ENCODE measurements at places on chromosomes 11 and 22.

GRCh38 chr11:66467756-66468155 lies 1.1 kb downstream of the PELI3 start:
- DNase-seq, result peak; percentile 39

DNA sequence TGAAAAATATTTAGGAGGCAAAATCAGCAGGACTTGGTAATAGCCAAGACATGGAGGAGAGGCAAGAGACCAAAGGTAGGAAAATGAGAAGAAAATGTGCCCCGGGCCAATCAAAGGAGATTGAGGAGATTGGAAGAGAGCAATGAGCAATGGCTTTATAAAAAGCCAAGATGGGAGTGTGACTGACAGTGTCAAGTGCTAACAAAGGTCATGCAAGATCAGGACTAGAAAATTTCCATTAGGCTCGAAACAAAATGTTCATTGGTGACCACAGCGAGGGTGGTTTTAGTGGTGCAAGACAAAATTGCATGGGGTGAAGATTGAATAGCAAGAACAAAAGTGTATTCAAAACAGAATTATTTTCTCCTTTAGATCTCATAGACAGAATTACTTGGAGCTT lies 45.2 kb upstream of the TBCEL start:
- no peak for DNase-seq

- no peak for DNase-seq
These were observed 3.9 kb downstream of the TOLLIP start for GRCh38 chr11:1305501-1306056.

GRCh38 chr11:130037881-130038585 lies 31.7 kb upstream of the APLP2 start:
- no peak for DNase-seq

DNA sequence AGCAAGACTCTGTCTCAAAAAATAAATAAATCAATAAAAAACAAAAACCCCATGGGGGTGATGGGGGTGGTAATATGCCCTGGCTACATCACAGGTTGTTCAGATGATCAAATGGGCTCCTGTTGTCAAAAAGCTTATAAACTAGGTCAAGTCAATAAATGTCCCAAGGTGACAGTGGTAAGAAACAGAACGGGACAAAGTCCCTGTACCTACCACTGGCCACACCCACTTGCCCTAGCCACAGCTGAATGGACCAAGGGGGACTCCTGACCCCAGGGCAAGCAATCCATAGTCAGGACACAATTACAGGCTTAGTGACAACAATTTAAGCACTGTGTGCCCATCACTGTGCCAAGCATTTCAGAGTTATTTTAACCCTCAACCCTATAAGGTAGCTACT lies 6.0 kb downstream of the NAGA start:
- DNase-seq, result no peak

DNA sequence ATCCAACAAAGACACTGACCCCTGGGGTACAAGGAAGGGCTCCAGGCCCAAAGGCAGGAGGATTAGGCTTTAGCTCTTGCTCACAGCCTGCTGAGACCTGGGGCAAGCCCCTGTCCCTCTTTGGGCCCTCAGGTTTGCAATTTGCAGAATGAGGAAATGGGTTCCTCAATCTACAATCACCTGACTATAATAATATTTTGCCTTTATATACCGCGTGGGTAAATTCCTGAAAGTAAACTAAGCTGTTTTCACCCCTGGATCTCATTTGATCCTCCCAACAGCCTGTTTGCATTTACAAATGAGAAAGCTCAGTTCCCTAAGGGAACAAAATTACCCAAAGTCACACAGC lies 797 bp downstream of the STARD10 start:
- no peak for DNase-seq

- DNase-seq, result no peak
These were observed 22.5 kb downstream of the FADS3 start for GRCh38 chr11:61868571-61869428.

DNA sequence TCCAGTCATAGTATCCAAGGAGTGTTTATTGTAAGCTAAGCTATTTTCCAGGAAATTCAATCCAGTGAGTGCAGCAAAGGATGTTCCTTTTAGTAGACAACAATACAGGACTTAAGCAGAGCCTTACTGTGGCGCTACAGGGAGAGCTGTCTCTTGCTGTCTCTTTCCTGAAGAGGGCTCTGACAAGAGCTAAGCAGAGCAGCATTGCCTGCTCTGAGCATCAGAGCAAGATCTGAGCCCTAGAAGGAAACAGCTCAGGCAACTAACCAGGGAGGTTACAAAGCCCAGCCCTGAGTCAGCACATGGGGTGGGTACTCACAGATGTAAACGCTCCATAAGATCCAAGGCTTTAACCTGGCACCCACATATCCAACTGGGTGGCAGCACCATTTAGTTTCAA lies 8.0 kb downstream of the LAYN start:
- no peak for DNase-seq

DNA sequence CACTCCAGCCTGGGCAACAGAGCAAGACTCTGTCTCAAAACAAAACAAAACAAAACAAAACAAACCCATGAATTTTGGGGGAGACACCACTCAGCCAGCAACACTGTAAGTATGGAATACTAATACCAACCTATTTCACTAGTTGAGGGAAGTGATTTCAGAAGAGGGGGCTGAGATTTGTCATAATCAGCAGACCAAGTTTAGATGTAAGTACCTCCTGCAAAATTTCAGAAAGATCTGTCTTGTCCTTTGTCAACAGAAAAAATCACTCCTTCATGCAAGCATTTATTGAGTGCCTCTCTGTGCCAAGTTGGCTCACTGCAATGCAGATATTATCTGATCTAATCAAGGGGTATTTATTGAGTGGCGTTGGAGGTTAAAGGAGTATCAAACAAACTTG lies 23.4 kb upstream of the ADA2 start:
- DNase-seq, result no peak

GRCh38 chr11:88414385-88414861 lies 76.9 kb upstream of the CTSC start:
- no peak for DNase-seq

- DNase-seq, result no peak
These were observed 28.3 kb upstream of the USP47 start for GRCh38 chr11:11813288-11813962.

DNA sequence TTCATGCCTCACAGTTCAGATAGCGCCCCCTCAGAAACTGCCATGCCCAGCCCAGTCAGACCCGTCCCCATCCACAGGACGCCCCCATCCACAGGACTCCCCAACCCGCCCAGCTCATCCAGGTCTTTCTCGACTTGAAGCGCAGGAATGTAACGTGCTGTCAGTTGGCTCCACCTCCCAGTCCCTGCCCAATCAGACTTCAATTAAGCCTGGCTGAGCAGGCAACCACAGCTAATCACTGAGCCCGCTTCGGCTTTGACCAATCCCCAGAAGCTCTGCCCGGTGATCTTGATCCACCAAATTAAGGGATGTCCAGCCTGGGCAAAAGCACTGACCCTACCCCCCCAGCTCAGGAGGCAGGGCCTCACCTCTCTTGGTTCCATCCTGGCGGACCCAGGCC lies 10.5 kb upstream of the MFNG start:
- DNase-seq, result no peak

DNA sequence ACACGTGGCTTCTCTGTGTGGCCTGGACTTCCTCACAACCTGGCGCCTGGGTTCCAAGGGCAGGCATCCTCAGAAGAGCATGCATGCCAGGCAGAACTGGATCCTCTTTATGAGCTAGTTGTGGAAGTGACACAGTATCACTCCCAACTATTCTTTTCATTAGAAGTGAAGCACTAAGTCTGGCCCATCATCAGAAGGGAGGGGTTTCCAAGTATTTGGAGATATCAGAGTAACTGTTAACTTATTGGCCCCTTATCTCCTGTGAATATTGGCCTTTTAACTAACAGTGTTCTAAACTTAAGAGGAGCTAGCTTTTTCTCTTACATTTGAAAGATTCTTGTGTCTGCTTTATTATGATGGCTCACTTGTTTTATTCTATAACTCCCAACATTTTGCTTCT lies 35.5 kb downstream of the FDX1 start:
- DNase-seq, result no peak

DNA sequence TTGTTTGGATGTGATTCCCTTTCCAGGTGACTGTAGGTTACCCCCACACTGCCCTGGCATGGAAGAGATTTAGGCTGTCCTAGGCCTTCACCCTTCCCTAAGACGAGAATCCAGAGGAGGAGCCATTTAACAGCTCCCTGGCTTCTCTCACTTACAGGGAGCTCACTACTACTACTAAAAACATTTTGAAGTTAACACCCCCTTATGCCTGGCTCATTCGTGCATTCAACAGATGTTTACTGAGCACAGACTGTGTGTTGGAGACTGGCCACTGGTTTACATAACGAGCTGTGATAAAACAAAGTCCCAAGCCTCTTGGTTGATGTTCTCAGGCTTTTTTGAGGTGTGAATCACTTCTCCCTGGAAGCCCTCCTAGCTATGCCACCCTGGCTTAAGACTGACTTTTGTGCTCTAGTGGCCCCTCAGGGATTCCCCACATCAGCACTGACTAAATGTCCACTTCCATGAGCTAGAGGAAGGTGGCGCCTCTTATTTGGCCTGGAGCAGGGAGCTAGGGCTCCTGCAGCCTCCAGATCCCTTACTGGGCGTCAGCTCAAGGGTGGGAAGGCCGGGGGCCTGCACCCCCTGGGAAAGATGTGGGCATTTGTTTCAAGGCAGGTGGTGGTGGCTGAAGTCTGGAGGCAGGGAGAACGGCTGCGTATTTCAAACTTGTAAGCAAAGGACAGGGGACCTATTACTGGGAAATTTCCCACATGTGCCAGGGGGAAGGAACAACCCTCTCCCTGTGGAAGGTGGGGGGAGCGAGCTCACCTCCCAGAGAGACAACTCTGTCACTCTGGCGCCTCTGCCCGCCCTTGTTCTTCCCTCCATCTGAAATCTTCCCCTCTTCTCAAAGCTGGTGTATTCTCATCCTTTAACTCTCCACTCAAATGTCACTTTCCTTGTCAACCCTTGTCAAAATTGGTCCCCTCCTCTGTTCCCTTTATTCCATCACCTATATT lies 19.4 kb upstream of the MALAT1 start:
- no peak for DNase-seq

DNA sequence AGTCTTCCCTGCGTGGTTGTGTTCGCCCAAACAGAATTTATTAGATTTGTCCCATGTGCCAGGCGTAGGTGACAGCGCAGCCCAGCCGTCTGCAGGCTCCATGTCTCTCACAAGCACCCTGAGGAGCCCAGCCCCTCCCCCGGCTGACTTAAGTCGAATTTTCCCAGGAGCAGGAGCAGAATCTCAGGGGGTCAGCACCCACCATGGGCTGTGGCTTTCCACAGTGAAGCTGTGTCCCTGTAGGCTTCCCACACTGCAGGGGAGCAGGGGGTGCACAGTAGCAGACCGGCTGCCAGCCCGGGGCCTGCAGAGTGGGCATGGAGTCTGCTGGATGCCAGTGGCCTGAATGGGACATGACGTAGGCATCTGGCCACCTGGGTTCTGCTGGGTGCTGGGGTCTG lies 16.0 kb downstream of the PARVG start:
- no peak for DNase-seq

DNA sequence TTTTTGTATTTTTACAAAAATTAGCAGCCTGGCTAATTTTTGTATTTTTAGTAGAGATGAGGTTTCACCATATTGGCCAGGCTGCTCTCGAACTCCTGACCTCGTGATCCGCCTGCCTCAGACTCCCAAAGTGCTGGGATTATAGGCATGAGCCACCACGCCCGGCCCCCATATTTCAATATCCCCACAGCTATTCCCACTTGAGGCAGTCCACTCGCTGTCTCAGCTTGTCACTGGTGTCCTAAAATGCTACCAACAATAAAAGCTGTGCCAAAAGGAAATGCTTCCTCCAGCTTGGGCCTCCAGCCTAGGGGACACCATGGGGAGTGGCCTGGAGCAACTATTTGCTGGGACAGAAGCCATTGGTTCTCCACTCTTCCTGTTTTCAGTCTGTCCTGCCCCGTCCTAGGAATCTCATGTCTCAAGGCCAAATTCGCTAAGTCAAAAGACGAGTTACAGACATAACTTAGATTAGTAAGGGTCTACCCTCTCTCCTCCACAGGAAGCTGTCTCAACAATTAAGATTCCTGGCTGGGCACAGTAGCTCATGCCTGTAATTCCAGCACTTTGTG lies 7.3 kb upstream of the SPINDOC start:
- DNase-seq, result no peak

GRCh38 chr11:105834461-105834860 lies 187.6 kb downstream of the MSANTD4 start:
- no peak for DNase-seq

All from CD4-positive, alpha-beta T cell treated with Interferon gamma for 1 hour (primary cell).